IMR-90 (cell line): ENCODE measurements at places on chromosomes 6 and 20. TPM values are rescaled to one million over a fixed set of nuclear protein-coding genes. Genes with fewer than 3 reads are reported as not detected.
A peak's percentile ranks its signal among the peaks of the same experiment; 100 is the strongest.

The DEFB132 gene
- not detected in 2 replicates for total RNA-seq

GRCh38 chr20:56796345-56796744, 167.2 kb downstream of the TFAP2C start:
- no peak for DNase-seq

DNA sequence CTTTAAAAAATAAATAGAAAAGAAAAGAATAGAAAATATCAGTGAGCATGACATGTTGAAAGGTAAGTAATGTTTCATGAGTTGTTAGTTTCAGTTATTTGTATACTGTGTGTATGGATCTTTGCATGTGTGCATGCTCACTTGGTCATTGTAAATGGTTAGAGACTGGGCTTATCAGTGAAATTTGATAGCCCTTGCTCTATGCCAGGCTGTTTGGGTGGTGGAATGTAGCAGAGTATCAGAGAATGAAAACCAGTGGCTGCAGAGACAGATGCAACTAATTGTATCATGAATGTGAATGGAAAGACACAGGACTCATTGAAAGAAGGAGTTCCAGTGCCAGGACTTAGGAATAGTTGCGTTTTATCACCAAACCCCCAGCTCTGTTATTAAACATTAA, 4.2 kb downstream of the GSTA2 start:
- DNase-seq, result no peak

DNA sequence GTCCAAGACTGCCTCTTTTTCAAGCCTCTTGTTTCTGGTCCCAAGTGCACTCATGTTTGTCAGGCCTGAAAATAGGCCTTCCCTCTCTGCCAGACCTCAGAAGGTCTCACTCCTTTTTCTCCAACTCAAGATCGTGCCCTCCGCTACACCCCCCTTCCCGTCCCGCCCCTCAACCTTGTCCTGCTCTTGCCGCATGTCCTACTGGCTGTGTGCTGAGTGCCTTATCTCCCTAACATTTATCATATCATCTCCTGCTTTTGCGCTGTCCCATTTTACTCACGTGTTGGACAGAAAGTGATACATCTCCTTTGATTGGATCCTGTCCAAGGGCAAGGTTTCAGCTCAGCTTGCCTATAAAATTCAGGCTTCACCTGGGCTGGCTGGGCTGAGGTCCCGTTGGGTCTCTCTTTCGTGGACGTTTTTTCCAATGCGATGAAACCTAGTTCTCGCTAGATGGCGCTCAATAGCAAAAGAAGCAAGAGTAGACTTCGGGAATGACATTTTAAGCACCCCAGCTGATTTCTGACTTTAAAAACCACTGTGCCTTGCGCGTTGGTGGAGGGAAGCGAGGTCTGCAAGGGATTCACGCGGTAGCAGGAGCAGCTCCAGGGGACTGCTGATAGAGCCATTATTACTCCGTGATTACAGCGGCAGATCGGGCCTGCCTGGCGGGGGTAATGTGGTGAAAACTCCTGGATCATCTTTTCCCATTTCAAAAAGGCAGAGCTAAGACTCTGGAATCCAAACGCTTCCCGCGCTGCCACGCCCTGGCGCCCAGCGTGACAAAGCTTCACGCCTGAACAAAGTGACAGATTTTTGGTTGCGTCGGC, 137.6 kb downstream of the IMPG1 start:
- peak; percentile 79 for DNase-seq

GRCh38 chr6:16243055-16243454, 4.7 kb downstream of the GMPR start:
- peak; percentile 87 for DNase-seq

DNA sequence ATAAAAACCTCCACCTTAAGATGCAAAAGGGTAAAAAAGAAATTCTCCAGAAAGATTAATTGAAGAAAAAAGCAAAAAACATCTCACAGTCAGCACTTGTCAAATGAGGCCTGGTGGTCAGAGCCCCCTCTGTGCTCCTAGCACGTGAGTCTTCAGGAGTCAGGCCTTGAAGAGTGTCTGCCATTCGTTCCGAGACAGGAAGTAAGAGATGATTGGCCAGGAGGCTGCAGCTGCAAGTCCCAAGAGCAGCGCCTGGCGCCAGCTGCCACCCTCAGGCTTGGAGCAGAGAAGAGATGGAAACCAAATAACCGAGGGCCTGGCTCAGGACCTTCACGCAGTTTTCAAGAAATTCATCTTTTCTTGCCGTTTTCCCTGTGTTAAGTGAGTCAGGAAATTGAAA, 65.0 kb downstream of the FAM120B start:
- DNase-seq, result peak; percentile 5

The KCNK16 gene
- not detected in 2 replicates for total RNA-seq

DNA sequence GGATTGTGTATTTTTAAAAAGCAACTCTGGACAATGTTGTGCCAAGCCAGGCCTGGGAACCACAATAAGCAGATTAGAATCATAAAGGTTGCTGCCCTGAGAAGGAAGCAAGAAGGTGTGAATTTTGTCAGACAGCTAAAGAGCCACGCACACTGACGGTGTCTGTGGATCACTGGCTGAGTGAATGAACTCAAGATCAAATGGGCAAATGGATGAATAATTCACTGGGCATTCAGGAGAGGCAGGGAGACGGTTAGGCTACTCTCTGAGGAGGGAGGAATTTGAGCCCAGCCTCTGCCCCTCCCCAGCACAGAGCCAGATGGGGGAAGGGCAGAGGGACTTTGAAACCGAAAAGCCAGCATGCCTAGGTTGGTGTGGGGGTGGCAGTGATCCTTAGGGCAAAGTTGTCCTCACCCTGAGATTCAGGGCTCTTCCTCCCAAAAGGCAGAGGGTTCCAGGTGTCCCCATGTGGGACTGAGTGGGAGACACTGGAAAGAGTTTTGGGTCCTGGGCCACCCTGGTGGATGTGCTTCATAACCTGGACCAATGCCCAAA, 19.5 kb upstream of the SLC22A7 start:
- peak; percentile 30 for DNase-seq

DNA sequence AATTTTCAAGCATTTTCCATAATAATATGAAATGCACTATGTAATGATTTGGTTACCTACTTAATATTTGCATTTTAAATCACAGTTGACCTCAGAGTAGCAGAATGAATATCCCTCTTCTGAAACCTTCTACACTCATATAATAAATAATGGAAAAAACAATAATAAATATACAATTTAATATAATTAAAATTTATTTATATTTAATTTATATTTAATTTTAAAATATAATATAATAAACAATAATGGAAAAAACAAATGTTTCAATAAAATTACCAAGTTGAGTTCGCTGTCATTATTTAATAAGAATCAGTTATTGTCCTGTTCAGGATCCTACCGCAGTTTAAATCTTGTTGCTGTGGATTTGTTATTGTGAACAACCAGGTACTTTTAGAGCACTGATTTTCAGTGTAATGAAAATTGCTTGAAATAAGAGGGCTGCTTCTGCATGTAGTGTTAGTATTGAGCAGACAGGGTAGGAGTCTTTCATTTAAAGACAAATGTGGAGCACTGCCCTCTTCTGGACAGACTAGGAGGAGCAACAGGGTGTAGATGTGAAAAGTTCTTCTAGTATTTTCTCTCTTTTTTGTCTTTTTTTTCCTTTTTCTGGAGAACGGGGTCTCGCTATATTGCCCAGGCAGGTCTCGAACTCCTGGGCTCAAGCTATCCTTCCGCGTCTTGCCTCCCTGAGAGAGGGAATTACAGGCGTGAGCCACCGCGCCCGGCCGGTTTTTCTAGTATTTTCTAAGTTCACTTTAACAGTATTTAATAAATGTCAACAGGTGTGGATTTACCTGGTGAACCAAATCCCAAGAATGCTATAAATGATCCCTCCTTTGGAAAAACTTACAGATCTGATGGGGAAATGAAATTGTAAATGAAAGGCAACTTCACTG, 13.6 kb downstream of the TRAPPC3L start:
- DNase-seq, result peak; percentile 82

DNA sequence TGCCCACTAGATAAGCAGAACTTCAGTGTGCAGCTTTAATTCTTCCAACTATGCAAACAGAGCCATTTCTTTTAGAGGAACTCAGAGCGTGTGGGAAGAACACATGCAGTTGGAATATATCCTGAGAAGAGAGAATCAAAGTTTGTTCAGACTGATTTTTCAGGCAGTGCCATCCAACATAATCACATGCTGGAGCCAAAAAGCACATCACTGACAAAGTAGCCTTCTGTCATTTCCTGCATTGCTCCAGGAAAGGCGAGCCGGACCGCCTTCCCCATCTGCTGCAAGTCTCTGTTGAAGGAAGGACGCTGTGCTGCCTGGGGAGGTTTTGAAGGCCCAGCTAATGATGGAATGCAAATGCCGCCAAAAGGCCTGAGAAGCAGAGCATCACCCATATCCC, 98.4 kb downstream of the DOK5 start:
- no peak for DNase-seq

GRCh38 chr20:58923117-58923712, 57.8 kb upstream of the NELFCD start:
- DNase-seq, result no peak

GRCh38 chr6:150897400-150897943, 32.0 kb downstream of the MTHFD1L start:
- no peak for DNase-seq

The TRAM2 gene
- total RNA-seq, result 77.2 and 81.1 TPM in 2 replicates

- no peak for DNase-seq
These were observed 234.5 kb downstream of the LY86 start for GRCh38 chr6:6823030-6823429.

DNA sequence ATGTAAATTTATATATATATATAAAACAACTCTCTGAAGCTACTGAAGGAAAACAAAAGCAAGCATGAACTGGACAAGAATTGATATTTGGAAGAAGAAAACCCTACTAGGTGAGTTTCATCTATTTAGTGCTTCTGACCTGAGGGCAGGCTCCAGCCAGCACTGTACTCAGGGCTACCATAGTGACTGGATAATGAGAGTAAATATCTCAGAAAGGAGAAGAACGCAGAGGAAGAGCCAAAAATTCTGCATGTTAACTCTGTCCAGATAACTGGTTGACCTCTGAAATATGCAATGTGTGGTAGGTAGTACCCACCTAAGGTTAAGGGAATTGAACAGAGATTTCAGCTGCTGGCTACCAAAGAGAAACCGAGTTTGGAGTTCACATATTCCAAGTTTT, 41.4 kb upstream of the CCN2 start:
- DNase-seq, result no peak

GRCh38 chr6:133300896-133301295, 59.7 kb downstream of the EYA4 start:
- peak; percentile 52 for DNase-seq

DNA sequence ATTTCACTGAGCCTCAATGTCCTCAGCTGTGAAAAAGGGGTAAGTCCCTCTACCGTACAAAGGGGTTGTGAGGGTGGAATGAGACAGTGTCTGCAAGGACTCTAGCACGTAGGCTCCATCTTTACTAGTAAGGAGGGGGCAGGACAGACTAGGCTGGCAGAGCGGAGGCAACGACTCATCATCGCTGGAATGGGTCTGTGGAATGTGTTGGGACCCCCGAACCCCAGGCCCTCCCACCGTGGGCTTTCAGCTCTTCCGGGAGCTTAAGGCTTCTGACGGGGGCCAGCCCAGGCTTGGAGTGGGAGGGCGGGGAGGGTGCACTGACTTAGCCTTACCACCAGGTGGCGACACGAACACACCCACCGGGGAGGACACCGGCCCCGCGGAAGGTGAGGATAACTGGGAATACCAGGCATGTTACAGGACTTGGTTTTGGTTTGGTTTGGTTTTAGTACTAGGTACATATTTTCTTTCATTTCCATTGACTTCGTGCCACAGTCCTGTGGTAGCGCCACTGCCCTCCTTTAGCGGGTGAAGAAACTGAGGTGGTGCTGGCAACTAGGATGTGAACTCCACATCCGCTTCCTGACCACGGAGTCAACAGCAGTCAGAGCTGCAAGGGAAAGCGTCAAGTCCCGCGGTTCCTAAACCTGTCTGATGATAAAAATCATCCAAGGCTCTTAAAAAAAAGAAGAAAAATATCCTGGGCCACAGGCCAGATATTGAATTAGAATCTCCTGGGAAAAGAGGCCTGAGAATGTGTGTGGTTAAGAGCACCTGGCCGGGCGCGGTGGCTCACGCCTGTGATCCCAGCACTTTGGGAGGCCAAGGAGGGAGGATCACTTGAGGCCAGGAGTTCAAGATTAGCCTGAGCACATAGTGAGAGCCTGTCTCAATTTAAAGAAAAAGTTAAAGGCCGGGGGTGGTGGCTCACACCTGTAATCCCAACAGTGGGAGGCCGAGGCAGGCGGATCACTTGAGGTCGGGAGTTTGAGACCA, 10.3 kb upstream of the TULP1 start:
- peak; percentile 50 for DNase-seq

The RAET1L gene
- total RNA-seq, result not detected in 2 replicates

The TPX2 gene
- total RNA-seq, result 72.2 and 82.2 TPM in 2 replicates

The TRERF1 gene
- 6.3 and 6.7 TPM in 2 replicates for total RNA-seq

The TNFRSF21 gene
- total RNA-seq, result 2.5 and 2.9 TPM in 2 replicates

DNA sequence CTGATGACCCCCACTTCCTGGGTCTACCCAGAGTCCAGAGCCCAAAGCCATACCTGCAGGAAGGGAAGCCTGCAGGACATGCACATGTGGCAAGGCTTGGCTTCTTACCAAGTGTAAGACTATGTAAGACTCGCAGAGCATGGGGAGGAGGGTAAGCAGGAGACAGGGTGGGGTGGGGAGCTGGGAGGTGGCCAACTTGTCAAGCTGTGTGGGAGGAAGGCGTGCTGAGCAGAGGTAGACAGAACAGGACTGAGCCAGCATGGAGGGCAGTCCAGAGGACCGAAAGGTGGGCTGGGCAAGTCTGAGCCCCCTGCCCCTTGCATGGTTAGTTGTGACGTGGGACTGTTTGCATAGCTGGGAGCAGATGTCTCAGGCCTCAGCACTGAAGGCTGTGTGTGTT, 53.4 kb upstream of the RNF24 start:
- no peak for DNase-seq

DNA sequence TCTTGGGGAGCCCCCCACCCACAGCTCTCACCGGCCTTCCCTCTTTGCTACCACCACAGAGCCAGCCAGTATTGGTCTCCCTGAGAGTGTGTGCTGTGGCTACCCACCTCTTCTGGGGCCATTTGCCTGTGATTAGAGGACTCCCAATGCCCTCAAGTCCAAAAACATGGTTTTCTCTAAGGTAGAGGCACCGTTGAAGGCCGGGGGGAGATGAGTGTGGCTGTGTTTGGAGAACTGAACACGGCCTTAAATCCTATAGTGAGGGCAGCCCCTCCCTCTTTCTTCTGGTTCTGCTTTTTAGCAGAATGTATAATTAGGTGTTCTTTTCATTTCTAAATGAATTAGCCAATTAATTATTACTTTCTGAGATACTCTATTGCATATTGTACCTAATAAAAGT, 2.5 kb downstream of the CCR6 start:
- no peak for DNase-seq

The TCP1 gene
- 576 and 610 TPM in 2 replicates for total RNA-seq

GRCh38 chr20:60422848-60423247, 464.6 kb downstream of the CDH26 start:
- no peak for DNase-seq

The LPA gene
- not detected in 2 replicates for total RNA-seq

- DNase-seq, result peak; percentile 62
These were observed 1.4 kb downstream of the TFEB start for GRCh38 chr6:41733707-41734665.

GRCh38 chr6:47366335-47366890, 56.7 kb upstream of the TNFRSF21 start:
- DNase-seq, result no peak

The GPX5 gene
- total RNA-seq, result not detected in 2 replicates

The ADA gene
- 6.9 and 8.1 TPM in 2 replicates for total RNA-seq

- DNase-seq, result no peak
These were observed 96.4 kb upstream of the IYD start for GRCh38 chr6:150272264-150272975.
